ENCODE measurements at places on chromosomes 7 and 10.
A peak's percentile ranks its signal among the peaks of the same experiment; 100 is the strongest.

DNA sequence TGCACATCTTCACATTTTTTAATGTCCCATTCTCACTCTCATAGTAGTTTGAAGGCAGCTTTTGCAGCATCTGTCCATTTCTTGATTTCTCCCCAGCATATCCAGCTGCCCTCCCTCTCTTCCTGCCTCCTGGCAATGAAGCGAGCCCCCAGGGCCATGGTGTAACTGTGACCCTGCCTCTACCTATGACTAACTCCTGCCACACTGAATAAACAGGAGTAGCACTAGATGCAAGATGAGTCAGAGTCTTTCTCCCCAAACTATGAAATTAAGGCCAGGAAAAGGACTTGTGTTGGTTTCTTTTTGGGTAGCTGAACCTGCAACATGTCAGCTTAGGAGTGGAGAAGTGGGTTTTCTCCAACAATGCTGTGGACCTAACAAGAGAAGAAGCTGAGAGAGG, 329.0 kb downstream of the RNLS start:
- DNase-seq: no peak

- no peak for DNase-seq
Observed at GRCh38 chr10:122359621-122360020, 14.9 kb upstream of the PLEKHA1 start.

DNA sequence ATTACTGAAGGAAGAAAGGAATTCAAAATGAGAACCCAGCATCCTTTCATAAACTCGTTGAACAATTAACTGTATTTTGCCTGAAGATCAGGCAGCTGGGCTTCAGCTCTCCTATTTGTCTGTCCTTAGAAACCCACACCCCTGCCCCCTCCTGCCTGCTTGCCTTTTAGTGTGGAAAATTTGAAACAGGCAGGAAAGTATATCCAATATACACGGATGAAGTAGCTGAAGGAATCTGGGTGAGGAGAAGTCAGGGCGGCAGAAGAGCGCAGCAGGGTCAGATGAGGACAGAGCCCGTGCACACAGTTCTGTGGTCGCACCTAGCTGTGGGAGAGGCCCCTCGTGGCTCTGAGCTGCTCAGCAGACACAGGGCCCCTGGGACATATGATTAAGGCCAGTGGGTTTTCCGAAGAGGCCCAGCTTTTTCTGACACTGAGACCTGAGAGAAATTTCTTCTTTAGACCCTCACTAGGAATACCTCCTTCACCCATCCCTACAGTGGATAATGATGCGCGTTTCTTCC, 87.9 kb downstream of the ACTR3B start:
- DNase-seq: no peak

DNA sequence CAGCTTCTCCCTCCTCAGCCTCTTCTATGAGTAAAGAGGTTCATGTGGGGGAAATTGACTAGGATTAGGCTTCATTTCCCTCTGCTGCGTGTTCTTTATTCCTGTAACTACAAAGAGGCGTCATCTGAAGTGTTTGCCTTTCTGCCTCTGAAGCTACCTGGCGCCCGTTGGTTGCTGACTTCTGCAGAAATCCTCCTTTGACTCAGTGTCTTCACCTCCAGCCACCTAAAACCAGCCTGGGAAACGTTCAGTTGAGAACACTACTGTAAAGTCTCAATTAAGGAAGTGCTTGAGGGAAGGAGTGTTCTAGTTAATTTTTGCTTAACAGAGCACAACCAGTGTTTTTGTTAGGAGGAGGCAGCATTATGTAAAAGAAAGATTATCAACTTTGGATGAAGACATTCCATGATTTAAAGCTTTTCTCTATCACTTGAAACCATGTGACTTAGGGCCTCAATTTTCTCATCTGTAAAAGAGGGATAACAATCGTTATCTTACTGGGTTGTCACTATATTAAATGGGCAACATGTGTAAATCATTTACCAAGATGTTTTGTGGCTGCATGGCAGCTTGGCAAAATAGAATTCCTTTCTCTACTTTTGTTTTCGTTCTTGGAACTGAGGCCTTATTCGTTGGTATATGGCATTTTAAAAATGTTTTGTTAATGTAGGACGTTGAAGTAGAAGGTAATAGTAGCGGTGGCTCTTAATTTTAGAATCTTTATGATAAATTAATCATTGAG, 642.9 kb downstream of the SDK1 start:
- DNase-seq: peak; percentile 90

- DNase-seq: no peak
Observed at GRCh38 chr10:44362866-44363711, 21.8 kb downstream of the CXCL12 start.
